Hepatocyte (in vitro differentiated cells): ENCODE measurements at places on chromosomes 3 and 15. TPM values are rescaled to one million over a fixed set of nuclear protein-coding genes. Genes with fewer than 3 reads are reported as not detected.

DNA sequence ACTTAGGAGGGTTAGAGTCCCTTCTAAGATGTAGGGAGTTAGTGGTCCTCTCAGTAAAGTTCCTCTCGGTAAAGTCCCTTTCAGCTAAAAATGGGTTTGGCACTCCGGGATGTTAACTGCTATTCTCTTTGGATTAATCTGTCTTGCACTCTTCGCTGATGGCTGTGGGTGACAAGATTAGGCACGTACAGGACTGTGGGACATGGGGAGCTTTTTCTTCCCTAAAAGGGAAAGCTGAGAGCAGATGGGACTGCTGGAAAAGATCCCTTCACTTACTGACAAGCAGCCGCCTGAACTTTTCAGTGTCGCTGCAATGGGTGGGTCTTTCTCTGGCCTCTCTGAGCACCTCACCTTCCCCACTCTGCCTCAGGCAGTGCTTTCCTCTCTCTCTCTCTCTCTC is 16.4 kb upstream of the HHATL start:
- DNase-seq: no peak

- DNase-seq: peak; percentile 27
Observed at GRCh38 chr3:183392186-183393034, 36.0 kb downstream of the MCF2L2 start.

GRCh38 chr15:91704343-91704742 is 149.2 kb upstream of the SLCO3A1 start:
- no peak for DNase-seq

DNA sequence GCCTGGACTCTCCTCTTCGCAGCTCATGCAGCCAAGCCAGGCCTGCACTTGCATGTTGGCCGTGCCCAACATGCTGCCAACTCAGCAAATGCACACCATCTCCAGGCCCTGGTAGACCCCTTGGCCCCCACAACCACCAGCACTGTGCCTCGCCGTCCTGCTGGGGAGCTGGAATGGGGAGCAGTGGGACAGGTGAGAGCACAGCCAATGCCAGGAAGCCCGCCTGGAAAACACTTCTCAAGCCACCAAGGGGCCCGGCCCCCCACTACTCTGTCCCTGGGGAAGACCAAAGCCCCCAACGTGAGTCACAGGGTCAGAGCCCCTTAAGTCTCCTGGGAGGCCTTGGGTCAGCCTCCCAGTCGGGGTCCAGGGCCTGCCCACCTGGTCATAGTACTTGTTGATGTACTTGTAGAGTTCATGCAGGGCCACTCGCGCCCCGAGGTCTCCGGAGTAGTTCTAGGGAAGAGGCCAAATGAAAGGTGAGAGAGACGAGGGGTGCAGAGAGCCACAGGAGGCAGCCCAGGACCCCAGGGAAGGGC is 24.5 kb downstream of the PLXNB1 start:
- no peak for DNase-seq

DNA sequence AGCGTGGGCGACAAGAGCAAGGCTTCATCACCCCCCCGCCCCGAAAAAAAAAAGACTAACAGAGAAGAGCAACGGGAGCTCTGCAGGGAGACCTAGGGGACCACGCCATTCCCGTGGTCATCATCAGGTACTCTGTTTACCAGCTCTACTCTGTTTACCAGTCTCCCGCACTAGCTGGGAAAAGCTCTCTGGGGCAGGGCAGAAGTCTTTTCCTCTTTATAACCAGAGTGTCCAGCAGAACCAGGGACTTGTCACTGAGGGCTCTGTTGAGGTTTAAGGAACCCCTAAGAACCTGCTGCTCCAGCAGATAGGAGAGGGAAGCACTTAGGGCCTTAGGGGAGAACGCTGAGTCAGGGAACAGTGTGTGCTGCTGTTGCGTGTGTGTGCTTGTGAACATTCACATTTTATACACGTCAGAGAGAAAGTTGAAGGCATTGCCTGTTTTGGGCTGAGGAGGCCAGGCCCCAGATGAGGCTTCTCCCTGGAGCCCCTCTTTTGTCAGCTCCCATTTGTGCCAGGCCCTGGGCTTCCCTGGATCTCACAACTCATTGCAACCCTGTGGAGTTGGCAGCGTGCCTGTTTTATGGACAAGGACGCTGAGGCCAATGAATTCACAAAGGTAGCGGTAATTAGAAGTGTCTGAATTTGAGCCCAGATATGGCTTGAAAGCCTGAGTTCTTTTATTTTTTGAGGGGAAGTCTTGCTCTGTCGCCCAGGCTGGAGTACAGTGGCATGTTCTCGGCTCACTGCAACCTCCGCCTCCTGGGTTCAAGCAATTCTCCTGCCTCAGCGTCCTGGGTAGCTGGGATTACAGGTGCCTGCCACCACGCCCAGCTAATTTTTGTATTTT is 24.2 kb upstream of the ERICH6 start:
- DNase-seq: no peak

- DNase-seq: no peak
Observed at GRCh38 chr3:155244699-155245098, 48.8 kb downstream of the STRIT1 start.

DNA sequence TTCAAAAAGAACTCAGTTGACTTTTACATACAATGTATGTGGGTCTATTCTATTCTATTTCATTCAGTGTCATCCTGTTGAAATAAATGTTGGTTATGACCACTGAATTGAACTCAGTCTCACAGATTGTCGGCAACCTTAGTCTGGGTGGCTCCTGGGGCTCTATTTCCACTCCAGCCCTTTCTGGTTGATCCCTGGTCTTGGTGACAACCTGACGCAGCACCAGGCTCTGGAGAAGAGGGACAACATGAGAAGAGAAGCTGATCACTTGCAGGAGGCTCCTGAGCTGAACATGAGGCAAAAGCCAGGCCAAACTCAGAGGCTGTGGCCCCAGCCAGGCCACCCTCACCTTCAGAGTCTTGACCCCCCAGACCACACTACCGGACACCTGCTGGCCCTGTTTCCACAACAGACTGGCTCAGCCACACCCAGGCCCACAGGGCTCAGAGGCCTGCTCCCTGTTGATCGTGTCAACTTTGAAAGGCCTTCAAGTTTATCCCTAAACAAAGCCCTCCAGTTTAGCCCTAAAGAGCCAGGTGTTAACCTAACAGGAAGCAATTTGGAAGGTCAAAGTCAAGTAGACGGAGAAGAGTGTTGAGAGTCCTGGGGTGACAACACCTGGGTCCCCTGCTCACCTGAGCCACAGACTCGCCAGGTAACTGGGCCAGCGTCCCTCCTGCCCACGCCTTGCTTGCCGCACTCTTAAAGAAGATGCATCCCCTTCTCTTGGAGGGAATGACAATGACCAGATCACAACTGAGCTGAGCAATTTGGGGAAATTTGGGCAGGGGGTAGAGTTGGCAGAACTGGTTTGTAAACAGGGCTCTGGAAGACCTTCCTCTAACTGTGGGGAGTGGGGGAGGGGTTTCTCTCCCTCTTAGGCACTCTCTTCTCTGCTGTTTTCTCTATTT is 15.4 kb upstream of the MUC20 start:
- no peak for DNase-seq

- peak; percentile 26 for DNase-seq
Observed at GRCh38 chr15:95840004-95840403, 490.5 kb upstream of the NR2F2 start.

GRCh38 chr15:28997791-28998190 is 112.0 kb downstream of the APBA2 start:
- no peak for DNase-seq

DNA sequence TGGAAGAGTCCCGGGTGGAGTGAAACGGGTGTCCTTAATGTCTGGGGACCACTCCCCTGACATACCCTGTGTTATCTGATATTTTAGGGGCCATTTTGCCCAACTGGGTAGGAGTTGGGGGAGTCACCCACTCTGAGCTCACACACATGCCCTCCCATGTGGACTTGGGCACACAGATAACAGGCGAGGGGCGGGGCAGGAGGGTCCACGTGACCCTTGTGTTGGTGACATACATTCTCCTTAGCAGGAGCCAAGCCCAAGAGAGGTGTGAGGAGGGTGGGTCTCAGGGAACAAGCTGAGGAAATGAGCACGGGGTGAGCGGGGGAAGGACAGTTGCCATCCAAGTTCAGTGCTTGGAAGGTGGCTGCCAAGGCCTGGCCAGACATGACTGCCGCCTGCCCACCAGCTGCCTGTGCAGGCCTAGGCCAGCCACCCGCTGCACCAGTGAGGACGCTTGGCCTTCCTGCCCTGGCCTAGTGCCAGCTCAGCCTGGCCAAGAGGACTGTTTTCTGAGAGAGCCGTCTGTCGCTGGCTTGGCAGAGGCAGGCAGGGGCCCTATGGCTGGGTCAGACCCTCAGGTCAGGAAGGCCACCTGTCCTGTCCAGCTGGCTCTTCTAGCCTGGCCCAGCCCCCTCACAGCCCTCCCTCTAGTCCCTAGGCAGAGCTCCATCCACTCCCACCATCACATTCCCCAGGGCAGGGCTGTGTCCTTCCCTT is 31.3 kb upstream of the TMEM115 start:
- DNase-seq: peak; percentile 26

GRCh38 chr15:44130778-44131177 is 64.3 kb downstream of the FRMD5 start:
- no peak for DNase-seq

DNA sequence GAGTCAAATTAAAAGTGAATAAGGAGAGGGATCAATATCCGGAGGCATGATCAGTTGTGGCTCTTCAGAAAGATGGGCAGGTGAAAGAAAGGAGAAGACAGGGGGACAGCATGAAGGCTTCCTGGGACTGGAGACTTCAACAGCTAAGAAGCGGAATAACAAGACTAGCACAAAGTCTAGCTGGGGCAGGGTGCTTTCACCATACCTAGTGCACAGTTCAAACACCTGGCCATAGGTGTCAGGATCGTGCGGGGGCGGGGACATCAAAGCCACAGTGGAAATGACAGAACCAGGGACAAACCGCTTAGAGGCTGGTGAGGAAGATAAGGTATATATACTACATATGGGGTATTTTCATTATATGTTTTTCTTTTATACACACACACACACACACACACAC is 66.2 kb upstream of the FOXP1 start:
- DNase-seq: no peak

DNA sequence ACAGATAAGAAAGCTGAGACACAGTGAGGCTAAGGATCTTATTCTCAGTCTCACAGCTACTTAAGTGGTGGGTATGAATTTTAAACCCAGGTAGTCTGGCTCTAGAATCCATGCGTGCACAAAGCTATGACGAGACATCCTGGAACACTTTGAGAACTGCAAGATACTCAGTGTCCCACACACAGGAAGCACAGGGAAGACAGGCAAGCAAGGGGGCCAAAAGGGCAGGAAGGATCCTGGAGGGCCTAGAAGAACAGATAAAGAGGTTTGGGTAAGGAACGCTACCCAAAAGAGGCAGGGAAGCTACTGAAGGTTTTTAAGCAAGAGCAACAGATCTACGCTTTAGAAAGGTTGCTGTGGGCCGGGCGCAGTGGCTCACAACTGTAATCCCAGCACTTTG is 99.1 kb upstream of the HES1 start:
- DNase-seq: no peak

DNA sequence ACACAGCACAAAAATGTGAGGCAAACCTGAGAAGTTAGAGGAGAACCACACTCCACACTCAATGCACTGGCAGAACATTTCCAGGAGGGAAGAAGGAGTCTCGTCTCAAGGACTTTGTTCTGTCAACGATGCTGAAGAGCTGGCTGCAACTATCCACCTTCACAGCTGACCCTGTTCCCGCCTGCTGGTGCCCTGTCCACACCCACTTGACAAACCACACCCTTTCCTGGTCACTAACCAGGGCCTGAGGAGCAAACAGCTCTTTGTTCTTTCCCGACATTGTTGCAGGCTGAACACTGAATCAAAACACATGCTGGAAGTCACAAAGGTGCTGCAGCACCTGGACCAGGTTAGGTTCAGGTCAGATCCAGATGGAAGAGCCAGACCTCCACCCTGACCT is 92.6 kb upstream of the ARRDC4 start:
- no peak for DNase-seq

- DNase-seq: no peak
Observed at GRCh38 chr3:79968418-79968817, 200.6 kb upstream of the ROBO1 start.

GRCh38 chr3:130761730-130762311 is 15.2 kb upstream of the PIK3R4 start:
- no peak for DNase-seq

GRCh38 chr3:59925946-59926345 is 876.1 kb upstream of the CFAP20DC start:
- DNase-seq: no peak

GRCh38 chr15:62739507-62739906 is 303.0 kb upstream of the TPM1 start:
- no peak for DNase-seq

DNA sequence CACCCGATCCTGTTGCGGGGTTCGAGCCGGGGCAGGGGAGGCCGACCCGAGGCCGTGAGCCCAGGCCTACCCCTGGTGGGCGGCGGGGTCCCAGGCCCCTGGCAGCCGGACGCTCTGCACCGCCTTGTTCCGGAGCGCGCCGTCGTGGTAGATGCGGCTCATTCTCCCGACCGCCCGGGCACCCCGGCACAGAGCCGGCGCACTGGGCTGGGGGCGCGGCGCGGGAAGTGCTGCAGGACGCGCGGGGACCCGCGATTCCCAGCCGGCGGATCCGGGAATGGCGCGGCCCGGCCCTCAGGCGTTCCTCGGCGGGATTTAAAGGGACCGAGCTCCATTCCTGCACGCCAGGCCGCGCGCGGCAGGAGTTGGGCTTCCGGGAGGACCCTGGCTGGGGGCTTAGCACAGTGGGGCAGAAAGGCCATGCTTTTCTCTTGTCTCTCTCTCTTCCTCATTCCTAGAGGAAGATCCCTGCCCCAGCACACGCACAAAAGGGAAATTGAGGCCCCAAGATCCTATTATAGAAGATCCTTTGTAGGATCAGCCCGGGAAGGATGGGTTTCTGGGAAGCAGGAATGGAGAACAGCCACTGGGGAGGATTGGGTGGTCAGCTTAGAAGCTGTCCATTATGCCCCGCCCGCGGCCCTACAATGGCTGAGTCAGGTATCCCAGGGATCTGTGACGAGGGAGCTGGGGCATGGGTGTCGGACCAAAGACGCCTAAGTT is at the start of gene ARPIN:
Gene ARPIN (minus strand): TSS at position 279 of the 723 bp plus-strand sequence. CDS start 117 bp downstream, at position 162.
- DNase-seq: peak; percentile 78

DNA sequence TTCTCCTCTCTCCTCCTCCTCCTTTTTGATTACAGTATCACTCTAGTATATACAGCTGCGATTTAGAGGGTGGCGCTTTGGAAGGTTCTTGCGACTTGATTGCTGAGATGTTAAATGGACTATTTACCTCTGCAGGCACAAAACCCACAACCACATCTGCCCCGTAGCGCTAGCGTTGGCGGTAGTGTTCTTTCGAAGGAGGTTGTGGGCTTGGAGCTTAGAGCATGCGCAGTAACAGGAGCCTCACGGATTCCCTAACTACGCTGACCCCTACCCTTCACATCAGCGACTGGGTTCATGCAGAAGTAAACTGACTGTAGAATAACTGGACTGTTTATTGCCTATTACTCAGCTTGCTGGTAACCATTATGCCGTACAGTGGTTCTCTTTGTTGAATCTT is 58.0 kb downstream of the CGGBP1 start:
- peak; percentile 35 for DNase-seq

ACAA1 gene
- total RNA-seq: 141 and 152 TPM in 2 replicates

CFAP92 gene
- total RNA-seq: 0.17 and 1.3 TPM in 2 replicates

SAMMSON gene
- total RNA-seq: 0.10 TPM in 1 of 2 replicates, not detected in the other

GOLGA6L22 gene
- total RNA-seq: not detected in 2 replicates

RNF123 gene
- total RNA-seq: 27.7 and 32.1 TPM in 2 replicates

PPM1M gene
- total RNA-seq: 6.2 and 8.0 TPM in 2 replicates
